GM12891 (cell line): ENCODE measurements at places on chromosomes 2 and 18.

DNA sequence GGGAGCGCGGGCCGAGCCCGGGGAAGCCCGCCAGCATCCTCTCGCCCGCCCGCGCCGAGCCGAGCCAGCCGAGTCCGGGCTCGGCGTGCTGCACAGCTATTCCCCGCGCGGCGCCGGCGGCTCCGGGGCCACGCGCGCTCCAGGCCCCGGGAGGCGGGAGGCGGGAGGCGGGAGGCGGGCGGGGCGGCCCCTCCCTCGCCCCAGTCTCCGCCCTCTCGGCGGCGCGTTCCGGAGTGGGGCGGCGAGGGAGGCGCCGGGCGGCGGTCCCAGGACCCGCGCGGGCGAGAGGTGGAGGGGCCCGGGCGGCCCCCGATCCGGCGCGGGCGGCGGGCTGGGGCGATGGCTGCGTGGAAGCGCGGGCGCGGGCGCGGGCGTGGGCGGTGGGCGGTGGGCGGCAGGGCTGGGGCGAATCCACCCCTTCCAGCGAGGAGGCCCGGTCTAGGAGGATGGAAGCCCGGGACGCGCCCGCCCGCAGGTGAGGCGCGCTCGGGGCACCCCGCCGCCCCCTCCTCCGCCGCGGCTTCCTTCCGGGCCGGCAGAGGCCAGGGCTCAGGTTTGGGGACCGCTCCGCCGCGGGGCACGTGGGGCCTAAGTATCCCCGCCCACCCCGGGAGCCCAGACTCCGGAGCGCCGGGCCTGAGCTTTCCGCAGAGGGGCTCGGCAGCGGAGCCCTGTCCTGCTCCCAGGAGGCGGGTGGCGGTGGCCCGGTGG is at the start of gene ADCY3:
ADCY3 (minus strand) TSS at position 140 of the 711 bp plus-strand sequence. CDS start 1,250 bp downstream, outside the sequence.
- peak; percentile 84 for DNase-seq

DNA sequence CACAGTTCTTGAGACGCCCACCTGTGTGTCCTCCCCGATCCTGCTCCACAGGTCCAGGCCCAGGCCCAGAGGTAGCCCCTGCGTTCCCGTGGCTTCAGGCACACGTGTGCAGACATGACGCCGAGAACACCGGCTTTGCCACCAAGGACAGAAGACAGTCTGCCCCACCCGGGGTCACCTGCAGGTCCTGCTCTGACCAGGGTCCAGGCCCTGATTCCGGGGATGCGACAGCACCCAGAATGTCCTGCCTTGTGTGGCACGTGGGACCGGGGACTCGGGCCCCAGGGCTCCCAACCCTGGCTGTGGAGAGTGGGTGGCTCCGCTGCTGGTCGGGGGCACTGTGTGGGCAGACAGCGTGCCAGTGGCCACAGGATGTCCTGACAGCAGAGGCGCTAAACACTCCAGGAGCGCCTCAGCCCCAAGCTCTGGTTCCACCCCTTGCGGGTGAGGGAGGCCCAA is 36.9 kb downstream of the ADI1 start:
- no peak for DNase-seq

- no peak for DNase-seq
Observed at GRCh38 chr2:39604866-39605265, 60.9 kb upstream of the TMEM178A start.

DNA sequence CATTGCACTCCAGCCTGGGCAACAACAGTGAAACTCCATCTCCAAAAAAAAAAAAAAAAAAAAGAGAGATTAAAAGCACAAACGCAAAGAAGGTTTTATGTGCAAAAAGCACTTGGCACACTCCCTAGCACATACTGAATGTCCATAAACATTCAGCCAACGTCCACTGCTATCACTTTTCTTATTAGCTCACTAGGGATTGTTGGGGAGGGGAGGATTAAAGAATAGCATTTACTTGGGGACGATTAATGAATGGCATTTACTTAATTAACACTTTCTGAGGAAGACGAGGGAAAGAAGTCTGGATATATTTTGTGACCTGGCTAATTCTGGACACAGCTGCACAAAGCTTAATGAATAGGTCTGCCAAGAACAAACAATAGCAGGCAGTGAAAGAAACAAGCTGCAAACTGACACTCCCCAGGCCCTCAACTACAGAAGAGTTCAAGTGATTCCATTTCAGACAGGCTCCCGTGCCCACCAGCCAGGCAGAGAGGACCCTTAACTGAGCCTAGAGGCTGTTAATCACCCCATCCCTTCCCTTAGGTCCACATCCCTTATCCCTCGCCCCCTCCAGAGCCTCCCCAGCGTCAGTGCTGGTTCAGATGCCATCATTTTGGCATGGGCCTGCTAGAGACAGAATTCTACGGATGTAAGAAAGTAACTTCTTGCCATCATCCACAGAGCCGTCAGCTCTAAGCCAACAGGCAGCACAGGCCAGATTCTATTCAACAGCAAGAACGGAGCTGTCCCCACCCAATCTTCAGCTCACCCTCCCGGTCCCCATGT is 7.4 kb downstream of the CYB5A start:
- DNase-seq: no peak

DNA sequence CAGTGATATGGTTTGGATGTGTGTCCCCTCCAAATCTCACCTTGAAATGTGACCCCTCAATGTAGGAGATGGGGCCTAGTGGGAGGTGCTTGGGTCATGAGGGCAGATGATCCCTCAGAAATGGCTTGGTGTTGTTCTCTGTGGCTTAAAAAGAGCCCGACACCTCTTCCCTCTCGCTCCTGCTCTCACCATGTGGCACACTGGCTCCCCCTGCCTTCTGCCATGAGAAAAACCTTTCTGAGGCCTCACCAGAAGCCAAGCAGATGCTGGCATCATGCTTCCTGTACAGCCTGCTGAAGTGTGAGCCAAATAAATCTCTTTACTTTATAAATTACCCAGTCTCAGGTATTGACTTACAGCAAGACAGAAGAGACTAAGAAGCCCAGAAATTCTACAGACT is 357.1 kb downstream of the NRXN1 start:
- DNase-seq: no peak
